ENCODE measurements at places on chromosomes 3 and 15.
A peak's percentile ranks its signal among the peaks of the same experiment; 100 is the strongest.

DNA sequence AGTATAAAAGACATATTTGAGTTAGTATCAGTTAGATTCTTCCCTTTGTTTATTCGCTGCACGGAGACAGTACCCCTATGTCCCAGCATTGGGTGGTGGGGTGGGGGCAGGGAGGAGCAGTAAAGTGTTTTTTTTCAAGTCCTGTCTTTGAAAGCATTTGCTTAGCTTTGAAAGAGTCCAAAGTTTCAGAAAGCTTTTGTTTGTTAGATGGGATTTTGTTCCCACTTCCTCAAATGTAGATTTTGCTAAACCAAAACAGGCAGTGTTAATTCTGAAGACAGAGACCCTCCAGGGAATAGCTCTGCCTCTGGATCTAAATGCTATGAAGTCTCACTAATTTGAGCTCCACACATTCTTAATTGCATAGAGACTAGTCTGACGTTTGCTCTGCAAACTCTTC, 114.6 kb upstream of the KCNAB1 start:
- DNase-seq: no peak

- no peak for DNase-seq
These were observed 83.0 kb downstream of the VGLL4 start for GRCh38 chr3:11560746-11561145.

DNA sequence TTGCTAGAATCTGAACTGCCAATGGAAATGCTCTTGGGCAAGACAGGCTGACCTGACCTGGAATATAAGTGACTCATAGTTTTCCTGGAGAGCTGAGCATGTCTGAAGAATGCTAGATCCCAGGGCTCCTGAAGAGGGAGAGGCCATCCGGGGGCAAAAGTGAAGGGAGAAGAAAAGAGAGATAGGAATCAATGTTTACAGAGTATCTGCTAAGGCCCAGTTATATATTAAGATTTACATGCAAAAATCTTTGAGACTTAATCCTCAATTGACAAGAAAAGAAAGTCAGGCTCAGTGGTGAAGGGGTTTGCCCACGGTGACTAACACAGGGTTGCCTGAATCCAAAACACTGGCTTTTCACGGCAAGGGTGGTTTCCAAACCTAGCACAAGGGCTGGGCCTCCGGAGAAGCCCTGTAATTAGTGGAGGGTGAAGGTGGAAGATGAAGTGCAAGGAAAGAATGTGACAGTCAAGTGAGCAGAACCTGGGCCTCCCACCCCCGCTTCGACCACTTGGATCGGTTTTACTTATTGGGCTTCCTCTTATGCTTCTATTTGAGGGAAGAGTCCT, 91.7 kb upstream of the FGF12 start:
- DNase-seq: no peak

- DNase-seq: no peak
These were observed 28.6 kb upstream of the MINAR1 start for GRCh38 chr15:79403501-79403900.

DNA sequence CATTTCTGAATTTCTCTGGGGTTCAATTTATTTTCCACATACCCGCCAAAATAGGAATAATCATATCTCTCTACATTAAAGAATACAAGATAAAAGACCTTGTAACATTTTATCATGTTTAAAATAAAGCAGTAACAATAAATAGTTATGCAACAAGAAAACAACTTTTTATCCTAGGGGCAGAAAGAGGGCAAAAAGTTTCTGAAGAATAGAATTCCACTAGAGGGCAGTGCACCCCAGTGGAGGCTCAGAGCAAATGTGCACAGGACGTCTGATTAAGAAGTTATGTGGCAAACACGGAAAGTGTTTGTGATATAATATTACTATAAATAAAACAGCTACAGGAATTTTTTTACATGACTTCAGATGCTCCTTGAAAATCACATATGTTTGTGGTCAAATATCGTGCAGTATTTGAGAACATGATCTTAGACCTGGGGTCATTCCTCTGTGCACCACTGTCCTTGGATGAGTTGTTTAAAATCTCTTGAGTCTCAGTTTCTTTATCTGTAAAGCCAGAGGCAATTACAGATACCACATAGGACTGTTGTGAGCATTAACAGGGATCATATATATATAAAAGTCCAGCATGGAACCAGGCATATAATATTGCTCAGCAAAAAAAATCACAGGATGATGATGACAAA, 13.2 kb upstream of the PIK3R4 start:
- DNase-seq: peak; percentile 19

GRCh38 chr3:133868186-133868585, 27.5 kb downstream of the RAB6B start:
- no peak for DNase-seq
